ENCODE measurements at places on chromosomes 1 and 21.

DNA sequence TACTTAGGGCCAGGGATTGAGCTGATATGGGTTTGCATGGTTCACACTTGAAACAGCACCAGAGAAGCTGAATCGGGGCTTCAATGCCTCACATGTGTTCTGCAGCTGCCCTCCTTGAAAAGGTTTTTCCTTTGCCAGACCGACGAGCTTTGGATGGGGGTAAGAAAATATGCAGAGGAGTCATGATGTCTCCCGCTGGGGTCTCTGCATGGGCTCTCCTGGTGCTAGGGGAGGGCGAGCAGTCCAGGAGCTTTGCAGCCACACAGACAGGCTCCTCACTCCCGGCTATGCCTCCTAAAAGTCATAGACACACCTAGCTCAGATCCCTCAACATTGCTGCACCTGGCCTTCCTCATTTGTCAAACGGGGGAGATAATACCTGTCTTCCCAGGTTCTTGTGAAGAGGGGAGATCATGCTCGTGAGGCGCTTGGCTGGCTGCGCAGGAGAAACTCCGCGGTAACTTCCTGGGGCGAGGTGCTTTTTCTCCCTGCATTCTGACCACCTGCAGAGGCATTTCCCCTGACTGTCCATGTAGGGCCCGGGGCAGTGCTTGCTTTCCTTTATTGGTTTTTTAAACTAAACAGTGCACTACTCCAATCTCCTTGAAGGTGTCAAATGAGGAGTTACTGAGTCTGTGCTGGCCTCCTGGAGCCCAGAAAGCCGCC is 112.4 kb downstream of the PLXNA2 start:
- DNase-seq = no peak

GRCh38 chr1:59360170-59360569 is 63.3 kb downstream of the FGGY start:
- peak; percentile 79 for DNase-seq

- DNase-seq = peak; percentile 19
Measured at GRCh38 chr1:187763976-187764375, 935.2 kb downstream of the PLA2G4A start.

DNA sequence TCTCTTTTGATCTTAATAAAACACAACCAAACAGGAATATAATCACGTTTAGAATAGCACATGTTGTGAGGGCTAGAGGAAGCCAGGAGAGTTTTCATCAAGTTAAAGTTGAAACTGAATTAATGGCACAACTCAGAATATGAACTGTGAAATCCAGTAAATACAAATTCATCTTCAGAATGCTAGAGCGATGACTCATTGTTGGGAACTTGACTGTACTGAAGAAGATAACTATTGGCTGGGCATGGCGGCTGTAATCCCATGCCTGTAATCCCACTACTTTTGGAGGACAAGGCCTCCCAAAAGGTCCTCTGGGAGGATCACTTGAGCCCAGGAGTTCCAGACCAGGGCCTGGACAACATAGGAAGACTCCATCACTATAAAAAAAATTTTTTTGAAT is 8.8 kb downstream of the SYF2 start:
- DNase-seq = peak; percentile 32

GRCh38 chr21:42515708-42516502 is 2.3 kb downstream of the SLC37A1 start:
- DNase-seq = no peak

DNA sequence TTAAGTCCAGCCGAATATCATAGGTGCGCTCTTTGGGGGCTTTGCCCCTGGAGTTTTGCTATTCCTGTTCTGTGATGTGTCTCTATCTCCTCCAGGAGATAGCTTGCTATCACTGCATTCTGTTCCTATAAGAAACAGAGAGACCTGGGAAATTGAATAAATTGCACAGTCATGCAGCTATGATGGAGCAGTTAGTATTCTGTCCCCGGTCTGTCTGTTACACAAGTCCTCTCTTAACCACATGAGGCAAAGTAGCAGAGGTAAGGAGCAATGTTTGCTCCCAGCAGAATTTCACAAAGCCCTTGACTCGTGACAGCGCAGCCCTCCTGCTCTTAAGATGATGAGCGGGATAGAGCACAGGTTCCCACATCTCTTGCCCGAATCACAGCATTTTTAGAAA is 63.9 kb upstream of the GRHL3 start:
- DNase-seq = no peak

- peak; percentile 91 for DNase-seq
Measured at GRCh38 chr21:36437745-36438128, 42.2 kb downstream of the CLDN14 start.

DNA sequence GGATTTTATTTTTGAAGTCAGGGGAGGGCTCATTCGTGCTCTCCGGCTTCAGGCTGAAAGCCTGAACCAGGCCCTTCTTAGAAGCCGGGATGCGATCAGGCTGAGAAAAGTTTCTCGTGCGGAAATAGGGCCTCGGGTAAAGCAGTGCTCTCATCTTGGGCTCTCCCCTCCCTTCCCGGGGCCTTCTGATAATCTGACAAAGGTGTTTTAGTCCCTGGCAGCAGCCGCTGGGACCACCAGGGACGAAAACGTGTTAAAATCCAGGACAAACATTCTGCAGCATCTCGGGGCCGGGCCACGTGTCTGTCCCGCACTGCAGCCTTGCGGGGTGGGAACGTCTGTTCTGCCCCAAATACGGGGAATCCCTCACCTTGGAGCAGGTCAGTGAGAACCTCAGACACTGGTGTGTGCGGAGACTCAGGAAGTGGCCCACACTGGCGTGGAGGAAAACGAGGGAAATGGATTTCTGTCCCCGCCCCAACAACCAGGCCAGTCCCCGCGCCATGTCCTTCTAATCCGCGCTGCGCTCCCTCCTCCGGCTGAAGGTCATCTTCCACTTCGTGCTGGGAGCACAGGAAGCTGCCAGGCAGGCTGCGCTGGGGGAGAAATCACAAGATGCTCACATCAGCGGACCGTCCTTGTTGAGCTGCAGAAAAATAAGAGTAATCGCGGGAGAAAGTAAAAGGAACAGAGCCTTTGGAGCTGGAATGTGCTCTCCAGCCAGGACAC is 16.6 kb upstream of the AJAP1 start:
- DNase-seq = no peak

DNA sequence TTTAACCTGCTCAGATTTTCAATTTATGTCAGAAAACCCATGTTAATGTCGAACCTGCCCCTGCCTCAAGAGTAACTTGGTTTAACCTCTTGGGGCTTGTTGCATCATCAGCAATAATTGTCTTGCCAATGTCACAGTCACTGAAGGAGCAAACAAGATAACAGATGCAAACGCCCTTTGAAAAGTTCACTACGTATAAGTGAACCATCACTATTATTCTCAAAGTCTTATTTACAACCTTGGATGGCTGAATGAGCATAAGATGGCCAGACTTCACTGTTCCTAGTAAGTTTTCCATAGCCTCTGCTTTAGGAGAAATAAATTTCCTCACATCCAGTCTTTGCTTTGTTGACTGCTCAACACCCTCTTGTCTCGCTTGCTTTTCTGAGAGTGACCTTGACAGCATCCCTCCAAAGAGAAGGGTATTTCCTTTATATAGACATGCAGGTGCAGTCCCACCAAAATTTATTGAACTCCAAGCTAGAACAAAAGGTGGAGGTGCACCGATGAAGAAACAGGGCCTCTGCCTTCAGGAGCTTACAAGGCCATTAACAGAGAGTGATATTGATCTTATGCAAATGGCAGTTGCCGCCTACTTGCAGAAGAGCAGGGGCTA is 749 bp upstream of the LRIG2 start:
- DNase-seq = no peak

- no peak for DNase-seq
Measured at GRCh38 chr1:23485002-23485332, 988 bp upstream of the ASAP3 start.

GRCh38 chr1:66351913-66352312 is 182.0 kb upstream of the SGIP1 start:
- DNase-seq = peak; percentile 41

GRCh38 chr1:217393896-217394295 is 237.0 kb downstream of the GPATCH2 start:
- no peak for DNase-seq

- DNase-seq = peak; percentile 91
Measured at GRCh38 chr1:59393211-59394180, 96.6 kb downstream of the FGGY start.

GRCh38 chr1:236534151-236534651 is 10.4 kb downstream of the LGALS8 start:
- peak; percentile 76 for DNase-seq

DNA sequence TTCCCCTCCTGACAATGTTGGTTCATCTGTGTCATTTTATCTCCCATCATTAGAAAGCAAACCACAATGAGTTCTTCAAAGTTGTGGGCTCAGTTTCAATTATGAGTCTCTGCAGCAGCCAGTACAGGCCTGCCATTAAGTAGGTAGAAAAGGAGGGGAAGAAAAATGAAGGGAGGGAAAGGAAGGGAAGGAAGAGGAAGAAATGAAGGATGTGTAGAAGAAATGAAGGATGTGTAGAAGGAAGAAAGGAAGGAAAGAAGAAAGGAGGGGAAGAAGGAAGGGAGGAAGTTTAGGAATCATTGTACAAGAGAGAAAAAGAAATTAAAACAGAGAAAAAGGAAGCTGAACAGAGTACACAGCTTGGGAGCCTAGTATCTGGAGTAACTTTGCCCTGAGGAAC is 498.3 kb upstream of the DAB1 start:
- no peak for DNase-seq

GRCh38 chr21:39625211-39625895 is 12.6 kb downstream of the B3GALT5 start:
- DNase-seq = no peak

DNA sequence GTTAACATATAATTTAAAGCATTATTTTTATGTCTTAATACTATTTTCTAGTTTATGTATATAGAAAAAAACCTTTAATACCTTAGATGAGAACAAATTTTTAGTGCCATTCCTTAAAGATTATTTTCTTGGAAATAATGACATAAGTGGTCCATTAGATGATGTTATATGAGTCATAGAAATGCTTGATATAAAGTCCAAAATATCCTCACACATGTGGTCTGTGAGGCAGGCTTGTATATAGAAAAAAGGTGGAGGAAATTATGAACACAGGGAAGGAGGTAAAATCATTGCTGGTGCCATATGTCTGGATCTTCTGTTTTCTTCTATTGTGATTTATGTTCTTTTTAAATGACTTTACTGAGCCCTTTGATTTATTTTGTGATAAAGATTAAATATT is 79.3 kb downstream of the MAP3K7CL start:
- DNase-seq = peak; percentile 80

GRCh38 chr1:108803548-108803947 is 53.3 kb downstream of the AKNAD1 start:
- DNase-seq = no peak

DNA sequence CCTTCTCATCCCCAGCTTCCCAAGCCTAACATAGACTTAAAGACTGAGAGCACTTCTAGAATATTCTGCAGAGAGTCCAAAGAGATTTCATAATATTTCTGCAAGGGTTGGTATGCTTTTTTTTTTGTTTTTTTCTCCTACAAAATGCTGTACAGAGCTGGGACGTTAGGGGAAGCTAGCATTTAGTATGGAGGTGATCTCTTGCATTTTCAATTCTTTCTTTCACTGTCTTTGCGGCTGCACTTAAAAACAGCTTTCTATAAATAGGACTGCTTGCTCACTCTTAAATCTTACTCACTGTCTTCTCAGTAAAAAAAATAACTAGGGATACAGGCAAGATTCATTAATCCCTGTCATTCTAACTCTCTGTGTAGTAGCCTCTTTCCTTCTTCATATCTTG is 7.4 kb downstream of the DSCAM start:
- peak; percentile 44 for DNase-seq

GRCh38 chr1:109634292-109634691 is 14.7 kb downstream of the AMPD2 start:
- no peak for DNase-seq

GRCh38 chr1:29183287-29183686 is 1.6 kb upstream of the SRSF4 start:
- DNase-seq = no peak

DNA sequence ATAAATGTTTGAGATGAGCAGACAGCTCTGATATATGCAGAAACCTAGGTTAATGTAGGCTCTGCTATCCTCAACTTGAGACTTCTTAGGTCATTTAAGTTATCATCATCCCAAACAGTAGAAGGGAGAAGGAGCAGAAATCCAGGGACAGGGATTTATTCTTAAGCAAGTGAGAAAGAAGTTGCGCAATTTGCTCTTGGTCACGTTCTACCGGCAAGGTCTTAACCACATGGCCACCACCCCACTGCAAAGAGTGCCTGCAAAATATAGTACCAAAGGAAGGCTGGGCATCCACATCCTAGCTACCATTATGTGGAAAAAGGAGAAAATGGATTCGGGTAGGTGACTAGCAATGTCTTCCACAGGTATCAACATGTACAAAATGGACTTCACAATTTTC is 25.2 kb downstream of the CRNN start:
- DNase-seq = no peak

- peak; percentile 24 for DNase-seq
Measured at GRCh38 chr1:67041841-67042503, 12.0 kb downstream of the SLC35D1 start.

- DNase-seq = no peak
Measured at GRCh38 chr1:44266400-44267344, 53.4 kb downstream of the DMAP1 start.

DNA sequence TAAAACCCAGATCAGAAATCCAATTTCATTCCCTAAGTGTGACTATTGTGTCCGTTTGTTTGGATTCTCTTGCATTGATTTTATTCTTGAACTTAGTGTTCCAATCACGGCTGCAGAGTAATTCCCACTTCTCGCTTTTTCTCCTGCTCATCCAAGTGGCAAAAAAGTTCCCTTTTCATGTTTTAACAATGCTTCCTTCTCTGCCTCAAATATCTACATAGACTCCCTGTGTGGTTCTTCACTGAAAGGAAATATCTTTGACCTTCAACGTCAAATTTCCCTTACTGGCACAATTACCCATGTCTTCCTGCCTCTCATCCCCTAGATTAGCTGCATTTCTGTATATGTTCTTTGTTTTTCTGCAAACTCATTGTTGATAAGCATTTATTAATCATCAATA is 305.4 kb downstream of the BACH1 start:
- DNase-seq = no peak

DNA sequence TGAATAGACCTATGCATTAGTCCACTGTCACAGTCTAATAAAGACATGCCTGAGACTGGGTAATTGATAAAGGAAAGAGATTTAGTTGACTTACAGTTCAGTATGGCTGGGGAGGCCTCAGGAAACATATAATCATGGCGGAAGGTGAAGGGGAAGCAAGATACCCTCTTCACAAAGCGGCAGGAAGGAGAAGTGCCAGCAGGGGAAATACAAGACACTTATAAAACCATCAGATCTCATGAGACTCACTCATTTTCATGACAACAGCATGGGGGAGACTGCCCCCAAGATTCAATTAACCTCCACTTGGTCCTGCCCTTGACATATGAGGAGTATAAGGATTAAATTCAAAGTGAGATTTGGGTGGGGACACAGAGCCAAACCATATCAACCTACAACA is 59.4 kb downstream of the CAPN9 start:
- no peak for DNase-seq
